ENCODE measurements at places on chromosomes 16 and 17. TPM values are rescaled to one million over a fixed set of nuclear protein-coding genes. Genes with fewer than 3 reads are reported as not detected.
A peak's percentile ranks its signal among the peaks of the same experiment; 100 is the strongest.

GINS2 gene
- 5.3 TPM for total RNA-seq

TBC1D3H gene
- total RNA-seq: not detected

TBX4 gene
- 0.69 TPM for total RNA-seq

ZDHHC1 gene
- 7.0 TPM for total RNA-seq

DNA sequence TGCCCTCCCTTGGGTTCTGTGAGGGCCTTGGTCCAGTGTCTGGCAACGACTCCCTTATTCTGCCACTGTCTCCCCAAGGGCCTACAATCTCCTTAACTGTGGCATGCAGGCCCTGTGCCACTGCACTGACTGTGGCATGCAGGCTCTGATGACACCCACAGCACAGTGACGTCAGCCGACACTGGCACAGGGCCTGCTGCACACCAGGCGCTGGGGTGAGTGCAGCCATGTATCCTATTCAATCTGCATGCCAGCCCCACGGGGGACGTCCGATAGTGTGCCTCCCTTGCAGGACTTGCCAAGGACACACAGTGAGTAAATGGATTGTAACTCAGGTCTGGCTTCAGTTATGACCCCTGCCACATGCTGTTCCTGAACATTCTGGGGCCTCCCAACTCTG lies 39.8 kb upstream of the RASD1 start:
- no peak for DNase-seq

GRCh38 chr16:79469999-79470398 lies 130.5 kb downstream of the MAF start:
- DNase-seq: no peak

DNA sequence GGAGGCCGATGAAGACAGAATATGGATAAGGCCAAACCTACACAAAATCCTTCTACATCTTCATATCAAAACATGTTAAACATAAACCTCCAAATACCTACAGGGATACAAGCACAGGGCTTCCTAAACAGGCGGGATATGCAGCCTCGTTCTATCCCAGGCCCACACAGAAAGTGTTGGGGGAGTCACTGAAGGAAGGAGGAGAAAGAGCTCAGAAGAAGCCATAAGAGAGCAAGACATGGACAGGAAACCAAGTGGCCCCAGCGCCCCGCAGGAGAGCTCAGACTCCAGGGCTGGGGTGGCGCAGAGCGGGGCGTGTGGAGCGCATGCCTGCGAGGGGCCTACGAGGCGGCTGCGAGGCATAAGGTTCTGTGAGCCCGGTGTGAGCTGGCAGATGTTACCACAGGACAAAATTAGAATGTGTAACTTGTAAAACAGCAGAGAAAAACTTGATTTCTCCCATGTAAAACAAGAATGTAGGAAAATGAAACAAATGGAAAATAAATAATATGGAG lies 11.0 kb upstream of the FASN start:
- DNase-seq: no peak

DNA sequence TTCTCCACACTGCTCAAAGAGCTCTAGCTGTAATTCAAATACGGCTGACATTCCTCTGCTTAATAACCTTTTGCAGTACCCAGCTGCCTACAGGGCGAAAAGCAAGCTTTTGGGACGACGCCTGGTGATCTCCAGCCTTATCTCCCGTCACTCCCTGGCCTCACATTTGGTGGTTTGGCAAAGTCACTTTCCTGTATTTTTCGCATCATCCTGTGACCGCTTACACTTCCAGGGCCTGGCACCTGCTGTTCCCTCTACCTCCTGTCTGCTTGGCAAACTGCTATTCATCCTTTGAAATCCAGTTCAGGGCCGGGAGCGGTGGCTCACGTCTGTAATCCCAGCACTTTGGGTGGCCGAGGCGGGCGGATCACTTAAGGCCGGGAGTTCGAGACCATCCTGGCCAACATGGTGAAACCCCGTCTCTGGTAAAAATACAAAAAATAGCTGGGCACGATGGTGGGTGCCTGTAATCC lies 2.7 kb upstream of the BHLHA9 start:
- no peak for DNase-seq

GRCh38 chr17:73096866-73097265 lies 4.4 kb upstream of the SLC39A11 start:
- no peak for DNase-seq

GRCh38 chr17:41340934-41341861 lies 9.4 kb downstream of the KRT33A start:
- no peak for DNase-seq

- DNase-seq: no peak
Observed at GRCh38 chr16:1790261-1790610, 3.3 kb downstream of the IGFALS start.

GRCh38 chr17:72572604-72573491 lies 452.0 kb downstream of the SOX9 start:
- DNase-seq: no peak

DNA sequence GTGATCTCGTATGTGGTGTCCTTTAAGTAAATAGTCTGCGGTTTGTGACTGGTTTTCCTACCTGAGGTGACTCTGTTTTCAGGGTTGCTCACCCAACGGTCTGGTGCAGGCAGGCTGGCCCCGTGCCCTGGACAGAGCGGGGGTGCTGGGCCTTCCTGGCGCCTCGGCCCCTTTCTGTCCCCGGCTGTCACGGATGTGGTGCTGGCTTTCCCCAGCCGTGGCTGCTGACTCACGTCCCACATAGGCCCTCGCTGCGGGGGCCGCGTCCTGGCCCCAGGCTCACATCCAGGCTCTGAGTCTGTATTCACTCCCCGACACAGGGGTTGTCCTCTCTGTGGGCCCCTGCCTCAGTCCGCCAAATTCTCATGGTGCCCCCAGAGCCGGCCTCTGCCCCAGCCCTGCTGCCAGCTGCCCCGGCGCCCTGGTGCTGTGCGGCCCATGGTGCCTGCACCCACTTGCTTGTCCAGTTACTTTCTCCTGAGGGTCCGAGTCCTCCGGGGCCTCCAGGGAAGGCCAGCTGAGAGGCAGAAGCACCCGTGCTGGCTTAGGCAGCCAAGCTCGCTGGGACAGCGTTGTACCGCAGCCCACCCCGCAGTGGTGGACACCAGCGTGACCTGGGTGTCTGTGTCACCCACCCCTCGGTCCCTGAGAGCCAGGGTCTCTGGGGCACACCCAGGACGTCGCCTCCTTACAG lies 5.9 kb downstream of the CHMP6 start:
- no peak for DNase-seq

GRCh38 chr17:63275971-63276745 lies 169.9 kb downstream of the CYB561 start:
- DNase-seq: no peak

DNA sequence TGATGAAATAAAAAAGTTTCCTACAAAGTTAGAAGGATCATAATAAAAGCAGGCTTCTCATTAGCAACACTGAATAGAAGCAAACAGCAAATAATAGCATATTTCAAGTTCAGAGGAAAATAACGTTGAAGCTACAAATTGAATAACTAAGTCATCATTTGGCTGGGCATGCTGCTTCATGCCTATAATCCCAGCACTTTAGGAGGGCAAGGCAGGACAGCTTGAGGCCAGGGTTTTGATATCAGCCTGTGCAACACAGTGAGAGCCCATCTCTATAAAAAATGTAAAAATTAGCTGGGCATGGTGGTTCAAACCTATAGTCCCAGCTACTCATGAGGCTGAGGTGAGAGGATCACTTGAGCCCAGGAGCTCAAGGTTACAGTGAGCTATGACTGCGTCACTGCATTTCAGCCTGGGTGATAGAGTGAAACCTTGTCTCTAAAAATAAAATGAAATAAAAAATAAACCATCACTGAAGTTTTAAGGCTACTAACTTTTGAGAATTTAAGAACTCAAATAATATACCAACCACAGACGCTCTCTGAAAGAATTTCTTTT lies 25.5 kb downstream of the NCOR1 start:
- DNase-seq: no peak

- DNase-seq: no peak
Observed at GRCh38 chr16:65938083-65938482, 428.4 kb upstream of the CDH5 start.

DNA sequence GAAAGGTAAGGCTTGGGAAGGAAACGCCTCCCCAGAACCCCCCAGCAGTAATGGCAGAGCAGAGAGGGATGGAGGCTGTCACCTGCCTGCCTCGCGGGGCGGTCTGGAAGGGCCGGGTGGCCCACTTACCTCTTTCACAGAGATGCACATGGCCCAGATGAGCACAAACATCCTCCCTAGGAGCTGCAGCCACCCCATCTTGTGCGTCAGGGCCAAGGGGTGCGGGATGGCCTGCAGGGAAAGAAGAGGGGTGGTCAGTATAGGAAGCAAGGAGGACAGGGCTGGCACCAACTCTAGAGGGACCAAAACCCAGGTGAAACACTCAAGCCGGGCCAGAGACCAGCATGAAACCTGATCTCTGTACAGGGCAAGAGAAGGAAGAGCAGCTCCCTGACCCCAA lies 29.7 kb downstream of the TRPV3 start:
- no peak for DNase-seq

DNA sequence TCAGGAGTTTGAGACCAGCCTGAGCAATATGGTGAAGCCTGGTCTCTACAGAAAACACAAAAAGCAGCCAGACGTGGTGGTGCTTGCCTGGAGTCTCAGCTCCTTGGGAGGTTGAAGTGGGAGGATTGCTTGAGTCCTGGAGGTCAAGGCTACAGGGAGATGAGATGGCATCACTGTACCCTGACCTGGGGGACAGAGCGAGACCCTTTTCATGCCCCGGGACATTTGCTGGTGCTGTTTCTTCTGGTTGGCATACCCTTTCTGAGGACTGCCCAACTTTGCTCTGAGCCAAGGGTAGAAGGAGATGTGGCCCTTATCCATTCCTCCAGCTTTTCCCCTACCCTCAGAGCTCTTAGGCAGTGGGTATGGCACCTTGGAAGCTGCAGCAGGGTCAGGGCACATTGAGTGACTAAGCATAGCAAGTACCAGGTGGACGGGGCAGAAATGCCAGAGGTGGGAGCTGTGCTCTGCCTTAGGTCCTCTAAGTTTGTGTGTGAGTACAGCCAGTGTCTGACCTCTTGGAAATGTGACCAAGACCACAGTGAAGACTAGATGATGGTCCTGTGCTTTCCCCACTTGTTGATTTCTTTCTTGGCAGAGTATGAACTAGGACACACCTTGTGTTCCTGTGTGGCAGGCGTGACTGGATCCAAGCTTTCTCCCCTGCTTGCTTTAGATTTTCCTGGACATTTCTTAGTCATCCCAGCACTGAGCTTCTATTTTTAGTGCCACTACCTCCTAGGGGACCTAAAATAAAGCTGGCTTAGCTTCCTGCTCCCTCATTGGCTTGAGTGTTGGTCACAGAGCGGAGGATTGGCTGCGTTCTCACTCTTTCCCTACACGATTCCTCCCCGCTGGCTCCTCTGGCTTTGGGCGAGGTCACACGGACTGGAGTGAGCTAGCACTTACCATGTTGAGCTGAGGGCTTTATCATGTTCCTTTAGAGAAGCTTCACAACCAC lies 9.9 kb upstream of the EDC4 start:
- no peak for DNase-seq

GRCh38 chr17:27873746-27874145 lies 19.4 kb downstream of the LYRM9 start:
- DNase-seq: no peak

DNA sequence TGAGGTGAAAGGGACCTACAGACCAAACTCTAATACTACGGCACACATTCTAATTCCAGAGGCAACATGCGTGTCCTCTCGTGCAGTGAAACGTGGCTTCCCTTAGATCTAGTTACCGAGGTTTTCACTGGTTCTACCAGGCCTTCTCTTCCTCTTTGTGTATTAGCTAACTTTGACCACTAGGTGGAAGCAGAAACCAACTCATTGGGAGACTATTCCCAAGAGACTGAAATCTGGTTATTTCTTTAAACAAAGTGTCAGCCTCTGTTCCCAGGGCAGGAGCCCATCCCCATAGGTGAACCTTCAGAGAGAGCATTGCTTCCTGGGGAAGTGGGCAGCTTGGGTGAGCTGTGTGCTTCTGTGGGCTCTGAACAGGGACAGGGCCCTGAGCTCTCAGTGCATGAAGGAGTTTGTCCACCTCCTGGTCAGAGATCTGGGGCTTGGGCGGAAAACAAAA lies 19.7 kb upstream of the RCVRN start:
- DNase-seq: peak; percentile 81

DNA sequence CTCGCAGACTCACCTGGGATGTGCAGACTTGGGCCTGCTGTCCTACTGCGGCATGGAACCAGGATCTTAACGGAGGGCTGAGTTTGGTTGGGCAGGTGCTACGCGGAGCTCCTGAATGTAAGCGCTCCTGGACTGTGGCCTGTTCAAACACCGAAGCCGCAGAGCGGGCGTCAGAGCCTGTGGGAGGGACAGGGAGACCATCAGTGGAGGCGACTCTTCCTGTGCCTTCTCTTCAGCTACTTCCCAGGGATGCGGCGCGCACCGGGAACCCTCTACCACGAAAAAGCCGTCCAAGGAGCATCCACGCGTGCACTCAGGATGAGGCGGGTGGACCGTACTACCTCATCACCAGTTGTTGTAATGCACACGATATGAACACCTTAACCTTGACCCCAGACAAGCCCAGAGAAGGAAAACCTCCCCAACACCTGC lies 2.0 kb downstream of the USP36 start:
- DNase-seq: no peak

- no peak for DNase-seq
Observed at GRCh38 chr16:927931-928330, 42.9 kb downstream of the LMF1 start.

DNA sequence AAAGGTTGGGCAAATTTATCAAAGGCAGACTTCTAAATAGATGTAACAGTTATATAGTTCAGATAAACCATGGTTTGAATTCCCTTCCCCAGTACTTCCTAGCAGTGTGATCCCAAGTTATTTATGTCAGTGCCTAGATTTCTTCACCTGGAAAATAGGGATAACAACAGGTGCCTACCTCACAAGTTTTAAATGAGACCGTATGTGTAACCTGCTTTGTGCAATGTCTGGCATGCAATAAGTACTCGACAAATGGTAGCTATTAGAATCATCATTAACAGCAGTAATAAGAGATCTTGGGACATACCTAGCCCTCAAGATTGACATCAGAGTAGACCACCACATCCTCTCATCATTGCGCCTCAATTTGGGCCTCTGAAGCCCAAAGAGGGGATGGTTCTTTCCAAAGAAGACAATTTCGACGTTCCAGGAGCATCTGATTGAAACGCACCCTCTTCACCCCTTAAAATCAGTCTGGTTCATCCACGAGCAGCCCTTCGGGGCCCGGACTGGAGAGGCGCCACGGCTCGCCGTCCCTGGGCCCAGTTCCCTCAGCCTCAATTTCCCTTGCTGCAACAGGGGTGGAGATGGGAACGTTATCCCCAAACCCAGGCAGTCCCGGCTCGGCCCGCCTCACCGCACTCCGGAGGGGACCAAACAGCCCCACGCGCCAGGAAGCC lies 541 bp downstream of the ACACA start:
- DNase-seq: no peak

- DNase-seq: peak; percentile 37
Observed at GRCh38 chr17:28716740-28717577, 709 bp downstream of the RAB34 start.
